Stimulated activated CD8-positive, alpha-beta memory T cell treated with anti-CD3 and anti-CD28 coated beads, Interleukin-4, amount 100 ng/mL, for 1 hour (primary cell): ENCODE measurements at places on chromosomes 12 and 14.

DNA sequence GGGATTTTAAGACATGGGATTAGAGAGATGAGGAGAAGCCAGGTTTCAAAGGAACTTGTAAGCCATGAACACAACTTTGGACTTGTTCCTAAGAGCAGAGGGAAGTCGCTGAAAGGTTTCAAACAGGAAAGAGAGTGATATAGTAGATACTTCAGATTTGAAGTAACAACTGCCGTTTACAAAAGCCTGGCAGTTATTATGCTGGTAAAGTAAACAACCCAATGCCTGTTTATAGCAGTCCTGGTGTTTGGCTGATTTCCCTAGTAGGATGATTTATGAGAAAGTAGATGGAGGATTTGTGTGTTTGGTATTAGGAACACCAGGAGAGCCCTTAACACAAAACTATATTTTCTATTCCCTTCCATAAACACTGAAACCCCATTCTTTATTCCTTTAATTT is 285.7 kb downstream of the RMST start:
- no peak for DNase-seq

DNA sequence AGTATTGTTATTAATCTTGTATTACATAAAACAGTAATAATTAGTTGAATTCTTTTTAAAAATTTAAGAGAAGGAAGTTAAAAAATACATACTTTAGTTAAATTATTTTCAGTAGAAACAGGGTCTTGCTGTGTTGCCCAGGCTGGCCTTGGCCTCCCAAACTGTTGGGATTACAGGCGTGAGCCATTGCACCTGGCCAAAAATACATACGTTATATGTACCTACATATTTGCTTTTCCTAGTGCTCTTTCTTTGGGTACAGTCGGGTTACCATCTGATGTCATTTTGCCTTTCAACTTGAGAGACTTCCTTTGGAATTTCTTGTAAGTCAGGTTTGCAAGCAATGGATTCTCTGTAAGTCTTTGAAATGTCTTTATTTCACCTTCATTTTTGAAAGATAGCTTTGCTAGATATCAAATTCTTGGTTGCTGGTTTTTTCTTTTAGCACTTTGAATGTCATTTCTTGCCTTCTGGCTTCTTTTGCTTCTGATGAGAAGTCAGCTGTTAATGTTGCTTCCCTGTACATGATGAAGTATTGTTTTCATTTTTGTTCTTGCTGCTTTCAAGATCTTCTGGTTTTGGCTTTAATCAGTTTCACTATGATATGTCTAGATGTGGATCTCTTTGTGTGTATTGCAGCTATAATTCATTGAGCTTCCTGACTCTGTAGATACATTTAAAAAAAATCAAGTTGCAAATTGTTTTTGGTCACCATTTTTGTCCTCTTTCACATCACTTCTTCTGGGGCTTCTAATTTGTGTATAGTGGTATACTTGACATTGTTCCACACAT is 84.4 kb downstream of the SPATS2 start:
- DNase-seq = no peak

GRCh38 chr12:100157427-100157821 is 14.8 kb upstream of the BLTP3B start:
- DNase-seq = no peak

GRCh38 chr12:40614923-40615322 is 77.3 kb upstream of the CNTN1 start:
- DNase-seq = no peak

- no peak for DNase-seq
Measured at GRCh38 chr12:124779161-124780141, 84.2 kb downstream of the SCARB1 start.

- DNase-seq = no peak
Measured at GRCh38 chr14:100225169-100225568, 13.8 kb upstream of the YY1 start.

- DNase-seq = no peak
Measured at GRCh38 chr12:128269181-128269591, 2.2 kb downstream of the TMEM132C start.

DNA sequence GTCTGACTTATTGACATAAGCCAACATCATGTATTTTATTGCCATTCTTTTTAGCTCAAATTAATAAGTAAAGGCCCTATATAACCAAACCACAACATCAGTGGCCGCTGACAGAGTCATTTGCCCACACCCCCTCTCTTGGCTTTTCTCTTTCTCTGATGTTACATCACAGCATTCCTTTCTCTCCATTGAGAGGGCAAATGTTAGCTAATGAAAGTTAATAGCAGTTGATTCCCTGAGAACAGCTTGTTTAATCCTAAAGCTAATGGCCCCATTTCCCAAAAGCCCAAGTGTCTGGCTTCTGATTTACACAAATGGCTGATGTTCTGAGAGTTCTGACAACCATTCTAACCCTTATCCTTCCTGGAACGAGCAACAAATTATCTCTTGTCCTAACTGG is 308.8 kb downstream of the SNAPC1 start:
- DNase-seq = no peak

DNA sequence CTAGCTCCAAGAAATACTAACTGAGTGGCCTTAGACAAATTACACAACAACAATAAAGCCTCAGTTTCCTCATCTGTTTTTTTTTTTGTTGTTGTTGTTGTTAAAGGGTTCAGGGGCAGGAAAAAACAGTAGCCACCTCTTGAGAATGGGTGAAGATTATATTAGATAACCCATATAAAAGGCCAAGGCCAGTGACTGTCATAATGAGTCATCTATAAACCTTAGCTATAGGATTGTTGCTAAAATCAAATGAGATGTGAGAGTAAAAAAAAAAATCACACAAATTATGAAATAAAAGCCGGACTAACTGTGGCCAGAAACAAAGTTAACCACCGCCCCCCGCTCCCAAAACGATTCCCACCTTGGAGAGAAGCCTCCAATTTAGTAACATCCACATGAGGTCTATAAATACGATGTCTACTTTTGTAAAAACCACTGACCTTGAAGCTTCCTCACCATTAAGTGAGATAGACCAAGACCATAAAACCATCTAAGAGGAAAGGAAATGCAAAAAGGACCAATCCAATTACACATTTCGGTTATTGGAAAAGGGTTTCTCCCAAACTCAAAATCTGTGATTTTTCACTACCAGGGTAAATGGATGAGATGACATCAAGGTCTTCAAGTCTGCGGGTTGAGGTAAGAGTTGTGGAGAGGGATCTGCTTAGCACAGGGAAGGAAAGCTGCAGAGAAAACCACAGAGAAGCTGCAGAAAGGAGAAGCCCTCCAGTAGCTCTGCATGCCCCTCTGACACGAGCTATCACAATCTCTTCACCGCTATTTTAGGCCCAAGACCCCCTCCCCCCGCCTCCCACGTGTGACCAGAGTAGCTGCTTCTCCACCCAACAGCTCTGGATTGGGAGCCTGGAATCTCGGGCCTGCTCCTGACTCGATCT is 1.0 kb downstream of the NAA25 start:
- no peak for DNase-seq

GRCh38 chr12:131612092-131612755 is 98.7 kb upstream of the SFSWAP start:
- no peak for DNase-seq

DNA sequence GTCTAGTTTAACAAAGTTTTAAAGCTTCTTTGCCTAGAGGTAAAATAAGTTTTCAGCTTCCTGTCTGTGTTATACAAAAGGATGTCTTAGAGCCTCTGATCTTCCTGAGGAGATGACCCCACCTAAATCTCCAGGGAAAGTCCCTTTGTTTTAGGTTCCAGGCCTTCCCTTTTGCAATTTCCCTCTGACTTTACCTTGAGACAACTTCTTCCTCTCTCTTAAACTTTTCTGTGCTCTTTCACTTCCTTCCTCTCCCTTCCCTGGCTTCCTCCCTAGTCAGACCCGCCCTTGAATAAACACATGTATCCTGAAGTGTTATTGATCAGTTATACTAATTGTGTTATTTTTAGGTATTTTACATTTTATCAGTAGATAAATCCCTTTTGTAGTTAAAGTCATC is 134.8 kb downstream of the DYRK2 start:
- DNase-seq = no peak

DNA sequence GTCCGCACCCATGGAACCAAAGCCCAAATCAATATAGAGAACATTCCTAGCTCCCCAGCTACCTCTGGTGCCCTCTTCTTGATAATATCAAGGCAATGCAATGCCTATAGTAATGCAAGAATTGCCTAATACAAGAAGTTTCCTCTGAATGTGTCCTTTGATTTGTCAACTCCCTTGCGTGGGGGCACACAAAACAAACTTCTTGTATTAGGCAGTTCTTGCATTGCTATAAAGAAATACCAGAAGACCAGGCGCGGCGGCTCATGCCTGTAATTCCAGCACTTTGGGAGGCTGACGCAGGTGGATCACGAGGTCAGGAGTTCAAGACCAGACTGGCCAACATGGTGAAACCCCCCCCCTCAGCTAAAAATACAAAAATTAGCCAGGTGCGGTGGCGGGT is 10.4 kb upstream of the ITPK1 start:
- DNase-seq = no peak

- DNase-seq = no peak
Measured at GRCh38 chr12:92142251-92142926, 3.3 kb downstream of the BTG1 start.

GRCh38 chr12:28882444-28882843 is 266.6 kb upstream of the FAR2 start:
- DNase-seq = no peak

DNA sequence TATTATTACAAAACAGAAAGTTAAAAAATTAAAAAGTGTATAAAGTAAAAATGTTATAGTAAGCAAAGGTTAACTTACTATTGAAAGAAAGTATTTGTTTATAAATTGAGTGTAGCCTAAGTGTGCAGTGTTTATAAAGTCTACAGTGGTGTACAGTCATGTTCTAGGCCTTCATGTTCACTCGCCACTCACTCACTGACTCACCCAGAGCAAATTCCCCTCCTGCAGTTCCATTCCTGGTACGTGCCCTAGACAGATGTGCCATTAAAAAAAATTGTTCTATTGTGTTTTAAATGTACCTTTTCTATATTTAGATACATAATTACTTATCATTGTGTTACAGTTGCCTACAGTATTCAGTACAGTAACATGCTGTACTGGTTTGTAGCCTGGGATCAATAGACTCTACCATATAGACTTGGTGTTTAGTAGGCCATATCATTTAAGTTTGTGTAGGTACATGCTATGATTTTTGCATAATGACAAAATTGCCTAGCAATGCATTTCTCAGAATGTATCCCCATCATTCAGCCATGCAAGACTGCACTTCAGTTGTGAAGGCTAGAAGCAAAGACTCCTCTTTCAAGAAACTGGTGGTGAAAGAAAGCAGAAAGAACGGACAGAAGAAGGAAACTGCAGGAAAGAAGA is 100.6 kb downstream of the DACT1 start:
- no peak for DNase-seq

GRCh38 chr12:72111706-72112105 is 160.5 kb upstream of the TRHDE start:
- no peak for DNase-seq

DNA sequence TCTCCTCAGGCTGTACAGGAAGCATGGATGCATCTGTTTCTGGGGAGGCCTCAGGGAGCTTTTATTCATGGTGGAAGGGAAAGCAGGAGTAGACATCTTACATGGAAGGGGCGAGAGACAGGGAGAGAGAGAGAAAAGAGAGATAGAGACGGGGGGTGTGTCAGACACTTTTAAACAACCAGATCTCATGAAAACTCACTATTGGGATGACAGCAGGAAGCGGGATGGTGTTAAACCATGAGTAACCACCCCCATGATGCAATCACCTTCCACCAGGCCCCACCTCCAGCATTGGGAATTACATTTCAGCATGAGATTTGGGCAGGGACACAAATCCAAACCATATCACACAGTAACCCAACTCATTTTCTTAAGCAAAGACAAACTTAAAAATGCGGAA is 110.0 kb upstream of the EEA1 start:
- DNase-seq = no peak

DNA sequence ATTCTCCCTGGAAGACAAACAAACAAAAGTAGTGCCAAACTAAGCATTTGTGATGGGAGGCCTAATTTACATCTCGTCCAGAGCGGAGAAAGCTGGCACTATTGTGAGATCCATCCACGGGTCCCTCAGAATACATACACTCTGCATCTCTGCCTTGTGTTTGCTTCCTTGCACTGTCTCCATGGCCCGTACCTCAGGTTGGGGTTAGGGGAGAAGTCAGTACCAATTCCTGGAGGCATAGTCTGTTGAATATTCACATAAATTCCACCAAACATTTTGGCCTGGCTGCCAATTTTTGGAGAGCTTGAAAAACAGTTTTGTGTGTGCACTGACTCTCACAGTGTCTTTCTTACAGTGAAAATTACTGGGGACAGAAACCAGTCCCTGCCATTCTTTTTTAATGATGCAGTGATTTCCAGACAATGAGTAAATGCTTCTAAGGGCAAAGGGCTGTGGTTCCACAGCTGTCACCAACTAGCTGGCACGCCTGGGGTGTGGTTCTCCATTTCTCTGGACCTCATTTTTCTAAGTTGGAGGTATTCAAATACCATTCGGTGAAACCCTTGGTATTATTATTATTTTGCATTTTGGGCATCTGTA is 119.7 kb upstream of the HIF1A start:
- no peak for DNase-seq

DNA sequence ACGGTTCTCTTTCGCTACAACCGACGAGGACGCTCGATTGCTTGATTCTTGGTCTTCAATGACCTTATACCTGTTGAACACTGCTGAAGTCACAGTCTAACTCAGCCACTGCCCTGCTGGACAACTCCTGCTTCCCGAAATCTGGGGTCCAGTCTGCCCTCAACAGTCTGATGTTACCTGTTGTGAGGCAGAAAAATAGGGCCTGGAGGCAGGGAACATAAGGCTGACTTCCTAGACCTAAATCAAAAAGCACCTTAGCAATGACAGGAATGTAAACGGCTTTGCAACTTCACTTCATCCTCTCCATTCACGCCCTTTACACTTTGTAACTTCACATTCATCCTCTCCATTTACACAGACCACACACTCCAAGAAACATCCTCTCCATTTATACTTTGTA is 597 bp upstream of the GLTP start:
- no peak for DNase-seq

GRCh38 chr14:94485944-94486841 is 10.2 kb upstream of the SERPINA9 start:
- peak; percentile 8 for DNase-seq

DNA sequence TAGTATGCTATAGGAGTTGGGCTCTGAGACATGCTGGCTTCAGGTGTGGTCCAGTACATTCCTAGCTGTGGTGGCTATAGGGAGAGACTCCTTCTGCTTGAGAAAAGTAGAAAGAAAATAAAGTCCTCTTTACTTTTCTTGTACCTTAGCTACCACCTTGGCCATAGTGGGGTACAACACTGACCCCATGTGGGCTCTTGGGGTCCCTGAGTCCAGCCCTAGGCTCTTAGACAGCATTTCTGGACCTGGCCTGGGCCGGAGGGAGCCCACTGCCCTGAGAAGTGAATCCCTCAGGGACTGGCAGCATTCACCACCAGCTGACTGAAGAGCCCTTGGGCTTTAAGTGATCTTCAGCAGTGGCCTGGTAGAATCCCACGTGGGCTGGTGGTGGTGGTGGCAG is 143.1 kb downstream of the SYT10 start:
- DNase-seq = no peak

DNA sequence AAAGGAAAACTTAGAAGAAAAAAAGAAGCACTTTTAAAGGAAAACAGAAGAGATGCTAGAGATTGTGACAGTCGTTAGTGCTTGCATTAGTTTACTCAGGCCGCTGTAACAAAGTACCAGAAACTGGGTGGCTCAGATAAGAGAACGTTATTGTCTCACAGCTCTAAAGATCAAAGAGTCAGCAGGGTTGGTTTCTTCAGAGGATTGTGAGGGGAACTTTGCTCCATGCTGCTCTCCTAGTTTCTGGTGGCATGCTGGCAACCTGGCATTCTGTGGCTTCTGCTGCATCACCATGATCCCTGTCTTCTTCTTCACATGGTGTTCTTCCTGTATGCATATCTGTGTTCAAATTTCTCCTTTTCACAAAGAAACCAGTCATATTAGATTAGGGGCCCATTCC is 119.4 kb upstream of the PLEKHA5 start:
- DNase-seq = no peak
